ENCODE measurements at places on chromosomes 13 and 19.

- DNase-seq: no peak
Observed at GRCh38 chr19:46517471-46517870, 21.8 kb upstream of the PNMA8B start.

- DNase-seq: no peak
Observed at GRCh38 chr19:12783849-12784393, 7.4 kb upstream of the JUNB start.

DNA sequence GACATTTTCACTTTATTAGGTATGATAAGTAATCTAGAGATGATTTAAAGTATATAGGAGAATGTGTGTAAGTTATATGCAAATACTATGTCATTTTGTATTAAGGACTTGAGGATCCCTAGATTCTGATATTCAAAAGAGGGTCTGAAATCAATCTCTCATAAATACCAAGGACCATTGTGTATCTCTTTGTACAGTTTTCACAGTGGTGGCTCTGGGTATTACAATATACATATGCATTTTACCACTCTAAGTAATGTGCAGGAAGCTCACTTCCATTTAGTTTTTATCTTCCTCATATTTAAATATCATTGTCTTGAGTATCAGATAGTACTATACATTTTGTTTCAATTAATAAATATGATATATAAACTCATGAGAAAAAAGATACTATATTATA, 862.6 kb upstream of the PCDH20 start:
- no peak for DNase-seq

GRCh38 chr19:31834070-31834469, 484.8 kb upstream of the TSHZ3 start:
- no peak for DNase-seq

GRCh38 chr13:77416666-77417212, 89.8 kb upstream of the MYCBP2 start:
- no peak for DNase-seq

DNA sequence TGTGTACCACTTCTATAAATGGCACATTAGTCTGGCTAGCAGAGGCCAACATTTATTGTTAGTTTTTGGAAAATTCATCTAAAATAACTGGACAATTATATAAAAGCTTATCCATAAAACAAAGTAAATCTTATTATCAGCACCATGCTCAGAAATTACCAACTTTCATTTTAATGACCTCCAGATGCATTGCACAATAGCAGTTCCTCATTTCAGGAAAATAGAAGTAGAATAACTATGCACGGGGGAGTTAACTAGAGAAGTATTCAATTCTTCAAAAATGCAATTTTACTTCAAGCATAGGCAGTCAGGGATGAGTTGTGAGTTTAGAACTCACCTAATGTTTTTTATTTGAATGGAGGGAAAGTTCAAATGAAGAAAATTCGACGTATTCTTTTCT, 1023.5 kb downstream of the PCDH17 start:
- no peak for DNase-seq

DNA sequence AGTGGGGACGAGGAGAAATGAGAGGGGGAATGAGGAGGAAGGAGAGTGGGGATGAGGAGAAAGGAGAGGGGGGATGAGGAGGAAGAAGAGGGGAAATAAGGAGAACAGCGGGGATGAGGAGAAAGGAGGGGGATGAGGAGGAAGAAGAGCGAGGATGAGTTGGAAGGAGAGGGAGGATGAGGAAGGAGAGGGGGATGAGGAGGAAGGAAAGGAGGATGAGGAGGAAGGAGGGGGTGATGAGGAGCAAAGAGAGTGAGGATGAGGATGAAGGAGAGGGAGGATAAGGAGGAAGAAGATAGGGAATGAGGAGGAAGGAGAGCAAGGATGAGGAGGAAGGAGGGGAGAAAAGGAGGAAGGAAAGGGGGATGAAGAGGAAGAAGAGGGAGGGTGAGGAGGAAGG, 14.0 kb upstream of the VSTM2B start:
- no peak for DNase-seq

GRCh38 chr19:18828786-18829185, 3.0 kb upstream of the UPF1 start:
- DNase-seq: no peak

GRCh38 chr19:5956728-5957127, 21.2 kb downstream of the RANBP3 start:
- DNase-seq: no peak

All from astrocyte of the cerebellum (primary cell).